NCI-H510A treated with DMSO at 0.1 percent for 48 hours (cell line): ENCODE measurements at places on chromosomes 2 and 18.

DNA sequence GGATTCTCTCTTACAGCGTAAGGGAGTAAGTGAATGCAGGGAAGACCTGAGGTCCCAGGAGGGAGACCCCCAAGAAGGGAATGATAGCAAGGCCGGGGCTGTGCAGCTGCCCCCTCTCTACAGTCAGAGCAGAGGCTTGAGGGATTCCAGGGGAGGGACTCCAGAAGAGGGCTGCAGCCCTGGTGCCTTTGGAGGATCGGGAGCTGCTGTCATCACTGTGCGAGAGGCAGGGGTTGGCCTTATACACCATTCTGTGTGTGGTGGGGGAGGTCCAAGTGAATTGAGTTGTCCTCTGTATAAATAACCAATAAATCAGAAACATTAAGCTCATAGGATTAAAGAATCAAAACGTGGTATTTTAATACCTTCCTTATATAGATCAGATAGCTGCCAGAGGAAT lies 114.9 kb downstream of the GLI2 start:
- no peak for DNase-seq

DNA sequence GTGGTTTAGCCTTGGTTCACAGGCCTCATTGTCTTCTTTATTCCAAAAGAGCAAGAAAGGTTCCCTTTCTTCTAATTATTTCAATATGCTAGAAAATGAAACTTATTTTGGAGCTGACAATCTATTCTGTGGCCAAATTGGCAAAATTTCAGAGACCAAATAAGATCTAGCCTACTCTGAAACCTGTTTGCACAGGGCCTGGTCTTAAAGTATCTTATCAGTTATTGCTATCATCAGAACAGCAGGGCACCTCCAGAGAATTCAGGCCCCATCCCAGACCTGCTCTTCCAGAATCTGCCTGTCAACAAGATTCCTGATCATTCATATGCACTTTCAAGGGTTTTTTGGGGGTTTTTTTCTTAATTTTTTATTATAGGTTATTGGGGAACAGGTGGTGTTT lies 198.7 kb downstream of the ANAPC1 start:
- no peak for DNase-seq

GRCh38 chr2:180690611-180691010 lies 289.8 kb upstream of the UBE2E3 start:
- DNase-seq: no peak

DNA sequence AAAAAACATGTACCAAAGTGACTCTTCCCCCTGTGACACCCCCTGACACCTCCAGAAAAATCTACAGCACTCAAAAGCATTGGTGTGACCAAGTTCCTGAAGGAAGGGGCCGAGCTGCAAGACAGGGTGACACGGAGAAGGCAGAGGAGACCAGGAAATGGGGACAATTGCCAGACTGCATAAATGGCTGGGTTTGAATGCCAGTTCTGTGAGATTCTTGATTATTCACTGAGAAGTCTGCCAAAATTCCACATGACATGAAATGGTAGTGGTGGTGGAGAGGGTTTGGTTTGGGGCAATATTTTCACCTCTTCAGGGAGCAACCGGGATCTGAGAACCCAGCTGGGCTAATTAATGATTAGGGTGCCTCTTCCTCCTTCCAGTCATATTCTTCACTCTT lies 178.5 kb downstream of the ARL4C start:
- DNase-seq: no peak

DNA sequence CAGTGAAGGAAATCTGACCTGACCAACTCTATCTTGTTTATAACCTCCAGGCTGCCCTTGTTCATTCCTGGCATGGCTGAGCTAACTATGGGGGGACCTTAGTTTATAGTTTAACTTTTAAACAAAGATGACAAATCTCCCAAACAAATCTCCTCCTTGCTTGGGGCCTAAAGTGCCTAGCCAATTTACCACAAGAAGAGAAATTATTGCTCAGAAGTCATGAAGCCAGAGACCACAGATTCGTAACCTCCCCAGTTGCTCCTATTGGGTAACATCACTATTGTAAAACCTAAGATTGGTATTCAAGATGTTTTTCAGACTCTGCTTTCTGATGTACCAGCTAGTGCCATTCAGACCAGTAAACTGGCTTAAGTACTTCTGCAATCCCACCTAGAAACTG lies 649.4 kb upstream of the SLC8A1 start:
- DNase-seq: no peak

GRCh38 chr2:24597181-24597870 lies 106.3 kb downstream of the NCOA1 start:
- no peak for DNase-seq

DNA sequence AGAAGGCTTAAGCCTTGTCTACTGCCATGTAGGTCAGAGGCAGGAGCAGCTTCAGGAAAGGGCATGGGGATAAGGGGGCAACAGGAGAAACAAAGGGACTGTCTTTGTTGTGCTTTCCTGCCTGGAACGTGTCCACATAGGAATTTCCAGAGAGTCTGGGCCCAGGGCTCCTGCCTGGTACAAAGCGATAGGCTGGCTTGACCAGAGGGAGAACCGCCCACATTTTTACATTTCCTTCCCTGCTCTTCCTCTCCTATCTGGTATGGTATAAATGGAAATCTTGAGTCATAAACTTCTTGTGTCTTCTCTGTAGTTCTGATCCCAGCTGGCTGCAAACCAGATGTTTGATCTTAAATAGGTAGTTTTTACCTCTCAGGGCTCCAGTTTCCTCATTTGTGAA lies 414.8 kb downstream of the HRH4 start:
- DNase-seq: no peak

- DNase-seq: no peak
Observed at GRCh38 chr2:222884805-222885424, 24.1 kb downstream of the ACSL3 start.

DNA sequence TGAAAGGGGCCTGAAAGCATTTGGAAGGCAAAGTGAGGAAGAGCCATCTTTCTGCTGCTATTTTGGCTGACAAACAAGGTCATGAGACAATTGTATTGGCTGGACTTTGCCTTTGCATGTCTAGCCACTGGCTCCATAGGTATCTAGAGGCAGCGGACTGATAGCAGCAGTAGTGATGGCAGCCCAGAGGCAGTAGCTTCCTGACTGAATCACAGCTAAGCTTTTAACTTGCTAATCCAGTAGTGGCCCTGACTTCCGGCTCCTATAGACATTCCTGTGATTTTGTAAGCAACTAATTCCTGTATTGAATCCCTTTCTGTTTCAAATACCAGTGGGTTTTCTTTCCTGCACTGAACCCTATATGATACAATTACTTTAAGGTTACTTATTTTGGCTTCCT lies 69.8 kb upstream of the PDE1A start:
- DNase-seq: no peak

DNA sequence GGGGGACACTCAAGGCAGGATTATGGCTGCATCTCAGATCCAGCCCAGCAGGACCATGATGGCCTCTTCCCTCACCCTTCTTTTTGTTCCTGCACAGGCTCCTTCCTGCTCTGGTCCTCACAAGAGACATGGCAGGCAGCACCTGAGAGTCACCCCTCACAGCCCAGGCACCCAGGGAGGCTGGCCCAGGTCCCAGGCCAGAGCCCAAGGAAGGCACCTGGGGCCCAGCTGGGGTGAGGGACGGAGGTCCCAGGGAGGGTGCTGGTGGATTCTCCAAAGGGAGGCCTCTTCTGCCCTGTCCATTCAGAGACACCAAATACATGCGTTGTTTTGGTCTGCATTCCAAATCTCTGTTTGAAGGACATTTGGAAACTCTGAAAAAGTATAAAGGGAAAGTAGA lies 285.4 kb upstream of the HS6ST1 start:
- no peak for DNase-seq

GRCh38 chr18:67023059-67023458 lies 419.2 kb upstream of the CDH19 start:
- no peak for DNase-seq

DNA sequence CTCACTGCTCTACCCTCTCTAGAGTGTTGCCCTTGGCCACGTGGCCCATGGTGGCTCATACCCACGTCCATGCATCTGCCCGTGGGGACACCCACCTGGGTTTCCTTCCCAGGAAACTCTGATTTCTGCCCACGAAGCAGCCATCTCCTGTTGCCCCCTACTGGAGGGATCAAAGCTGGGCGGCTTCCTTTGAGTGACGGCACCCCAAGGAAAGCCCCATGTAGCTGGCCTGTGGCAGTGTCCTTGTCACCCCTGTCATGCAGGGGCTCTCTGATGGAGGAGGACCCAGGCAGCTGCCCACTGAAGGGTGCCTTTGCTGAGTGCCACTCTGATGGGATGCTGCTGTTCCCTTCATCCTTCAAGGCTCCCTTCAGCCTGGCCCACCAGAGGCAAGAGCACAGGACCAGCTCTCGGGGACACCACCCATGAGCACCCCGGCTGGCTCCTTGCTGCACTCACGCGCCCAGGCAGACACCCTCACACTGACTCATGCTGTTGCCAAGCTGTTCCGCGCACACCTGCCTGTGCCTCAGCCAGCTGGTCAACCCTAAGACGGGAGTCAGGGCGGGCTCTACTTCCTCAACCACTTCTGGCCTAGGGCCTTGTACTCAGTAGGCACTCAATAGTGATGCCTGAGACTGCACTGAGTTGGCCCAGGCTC lies 101.1 kb downstream of the CTIF start:
- DNase-seq: no peak

- DNase-seq: no peak
Observed at GRCh38 chr2:96847586-96847985, 3.8 kb upstream of the ANKRD23 start.

GRCh38 chr2:48107326-48107925 lies 201.1 kb upstream of the FBXO11 start:
- no peak for DNase-seq

GRCh38 chr2:216346781-216347180 lies 25.5 kb downstream of the MARCHF4 start:
- no peak for DNase-seq

- DNase-seq: no peak
Observed at GRCh38 chr2:29317077-29317517, 201.9 kb downstream of the CLIP4 start.

DNA sequence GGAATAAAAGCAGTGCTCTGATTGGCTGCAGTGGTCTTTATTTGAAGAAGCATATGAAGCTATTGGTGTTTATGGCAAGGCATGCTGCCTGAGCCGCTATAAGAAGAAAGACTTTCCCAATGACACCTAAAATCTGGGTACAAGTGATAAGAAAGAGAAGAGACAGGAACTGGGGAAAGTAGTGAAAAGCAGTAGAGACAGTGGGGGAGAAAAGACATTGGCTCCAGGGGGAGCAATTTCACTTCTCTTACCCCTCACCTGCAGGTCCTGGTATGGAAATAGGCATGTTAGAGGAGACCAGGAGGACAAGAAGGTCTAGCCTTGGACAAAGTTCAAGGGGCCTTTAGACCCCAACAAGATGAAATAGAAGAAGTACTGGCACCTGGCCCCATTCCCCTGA lies 47.1 kb downstream of the PLCL1 start:
- no peak for DNase-seq

GRCh38 chr2:3468296-3468988 lies 50.9 kb downstream of the ADI1 start:
- no peak for DNase-seq

- no peak for DNase-seq
Observed at GRCh38 chr18:50870138-50870845, 8.6 kb upstream of the ME2 start.

- no peak for DNase-seq
Observed at GRCh38 chr2:65103013-65103715, 26.7 kb downstream of the RAB1A start.

- no peak for DNase-seq
Observed at GRCh38 chr2:4408321-4408720, 704.9 kb downstream of the DCDC2C start.

GRCh38 chr2:173993459-173993858 lies 28.3 kb upstream of the SP3 start:
- DNase-seq: no peak

DNA sequence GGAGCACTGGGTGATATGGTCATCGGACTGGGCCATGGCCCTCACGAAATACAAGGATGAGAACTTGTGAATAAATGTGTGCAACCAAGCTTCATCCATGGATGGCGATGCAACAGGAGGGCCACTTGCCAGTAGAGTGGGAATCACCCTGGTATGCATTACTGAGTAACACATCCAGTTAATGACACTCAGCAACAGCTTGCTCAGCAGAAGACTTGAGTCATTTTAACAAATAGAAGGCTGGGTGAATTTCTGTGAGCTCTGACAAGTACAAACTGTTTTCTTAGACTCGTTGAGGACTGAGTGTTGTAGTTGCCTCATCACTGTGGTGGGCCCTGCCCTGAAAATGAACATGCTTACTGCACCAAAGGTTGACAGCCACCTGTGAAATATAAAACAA lies 221.6 kb downstream of the NCKAP5 start:
- no peak for DNase-seq

- no peak for DNase-seq
Observed at GRCh38 chr2:237208373-237209260, 122.9 kb downstream of the COPS8 start.

- no peak for DNase-seq
Observed at GRCh38 chr2:34365932-34366331, 766.8 kb upstream of the FAM98A start.
